ENCODE measurements at places on chromosomes 11 and 22. TPM values are rescaled to one million over a fixed set of nuclear protein-coding genes. Genes with fewer than 3 reads are reported as not detected.

GRCh38 chr11:80165744-80166143 is 724.9 kb upstream of the TENM4 start:
- no peak for DNase-seq

DNA sequence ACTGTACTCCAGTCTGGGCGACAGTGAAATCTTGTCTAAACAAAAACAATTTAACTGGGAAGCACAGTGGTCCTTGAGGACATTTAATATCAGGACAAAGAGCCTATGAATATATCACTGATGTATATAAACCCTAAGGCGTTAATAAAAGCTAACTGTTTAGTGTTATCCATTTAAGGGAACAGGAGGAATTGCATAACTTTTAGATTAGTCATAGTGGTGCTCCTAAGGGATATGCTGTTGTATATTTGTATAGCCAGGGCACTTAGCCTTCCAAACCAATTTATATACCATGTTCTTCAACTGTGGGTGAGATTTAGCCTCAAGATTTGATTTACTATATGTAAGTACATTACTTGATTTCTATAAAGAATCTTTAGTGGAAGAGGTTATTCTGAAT is 3.0 kb upstream of the CHEK1 start:
- peak; percentile 56 for DNase-seq

- no peak for DNase-seq
Observed at GRCh38 chr11:87539596-87539995, 501.9 kb downstream of the TMEM135 start.

- DNase-seq = peak; percentile 44
Observed at GRCh38 chr22:46081036-46081830, 69.1 kb upstream of the PPARA start.

DNA sequence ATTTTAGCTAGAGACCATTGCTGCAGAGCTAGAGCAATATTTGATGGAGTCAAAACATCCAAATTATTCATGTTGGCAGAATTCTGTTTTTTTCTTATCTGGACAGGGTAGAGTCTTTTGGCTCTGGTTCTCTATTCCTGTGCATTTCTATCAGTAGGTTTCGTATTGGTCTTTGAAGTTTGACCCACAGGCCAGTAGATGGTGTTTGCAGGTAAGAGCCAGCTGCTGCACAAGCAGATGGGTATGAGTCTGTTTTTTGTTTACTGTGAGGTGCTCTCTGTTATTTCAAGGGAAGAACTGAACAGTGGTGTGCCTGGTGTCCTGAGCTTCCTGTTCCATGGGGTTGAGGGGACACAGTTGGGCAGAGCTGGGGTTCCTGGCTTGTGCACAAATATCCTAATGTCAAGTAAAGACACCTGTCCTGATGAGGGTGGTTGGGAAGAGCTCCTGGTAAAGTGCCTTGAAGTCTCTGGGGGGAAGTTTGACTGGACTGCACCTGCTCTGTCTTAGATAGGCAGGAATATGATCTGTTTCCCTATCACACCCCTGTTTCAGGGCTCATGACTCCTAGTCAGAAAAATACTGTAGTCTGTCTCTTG is 34.0 kb upstream of the SLC22A25 start:
- no peak for DNase-seq

- DNase-seq = no peak
Observed at GRCh38 chr11:44445500-44446365, 119.7 kb upstream of the CD82 start.

- DNase-seq = no peak
Observed at GRCh38 chr11:11701070-11701469, 79.3 kb upstream of the GALNT18 start.

GRCh38 chr11:75858613-75859012 is 43.6 kb downstream of the UVRAG start:
- no peak for DNase-seq

DNA sequence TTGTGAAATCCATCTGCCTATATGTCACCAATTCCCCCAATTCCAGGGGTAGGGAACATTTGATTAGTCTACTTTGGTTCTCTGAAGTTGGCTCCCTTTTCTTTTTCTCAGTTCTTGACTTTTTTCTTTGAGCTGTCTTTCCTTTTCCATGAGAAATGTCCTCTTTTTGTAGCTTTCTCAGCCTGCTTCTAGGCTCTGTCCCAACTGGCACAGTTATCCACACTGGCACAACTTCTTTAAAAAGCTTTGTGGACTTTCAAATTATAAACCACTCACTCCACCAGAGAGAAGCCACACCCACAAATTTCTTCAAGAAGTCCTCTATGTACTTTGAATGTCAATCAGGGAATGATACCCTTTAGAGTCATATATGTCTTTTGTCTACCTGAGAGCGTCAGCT is 100.5 kb downstream of the TTC17 start:
- DNase-seq = no peak

DNA sequence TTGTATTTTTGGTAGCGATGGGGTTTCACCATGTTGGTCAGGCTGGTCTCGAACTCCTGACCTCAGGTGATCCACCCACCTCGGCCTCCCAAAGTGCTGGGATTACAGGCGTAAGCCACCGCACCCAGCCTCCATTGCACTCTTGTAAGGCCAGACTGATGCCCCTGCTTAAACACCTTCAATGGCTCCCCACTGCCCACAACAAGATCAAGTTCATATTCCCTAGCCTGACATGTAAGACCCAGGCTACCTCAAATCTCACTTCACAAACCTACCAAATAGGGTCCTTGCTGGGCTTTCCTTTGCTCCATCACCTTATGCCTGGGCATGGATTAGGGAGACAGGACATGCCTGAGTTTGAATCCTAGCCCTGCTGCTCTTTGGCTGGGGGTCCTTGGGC is 13.1 kb downstream of the UQCR10 start:
- DNase-seq = no peak

DNA sequence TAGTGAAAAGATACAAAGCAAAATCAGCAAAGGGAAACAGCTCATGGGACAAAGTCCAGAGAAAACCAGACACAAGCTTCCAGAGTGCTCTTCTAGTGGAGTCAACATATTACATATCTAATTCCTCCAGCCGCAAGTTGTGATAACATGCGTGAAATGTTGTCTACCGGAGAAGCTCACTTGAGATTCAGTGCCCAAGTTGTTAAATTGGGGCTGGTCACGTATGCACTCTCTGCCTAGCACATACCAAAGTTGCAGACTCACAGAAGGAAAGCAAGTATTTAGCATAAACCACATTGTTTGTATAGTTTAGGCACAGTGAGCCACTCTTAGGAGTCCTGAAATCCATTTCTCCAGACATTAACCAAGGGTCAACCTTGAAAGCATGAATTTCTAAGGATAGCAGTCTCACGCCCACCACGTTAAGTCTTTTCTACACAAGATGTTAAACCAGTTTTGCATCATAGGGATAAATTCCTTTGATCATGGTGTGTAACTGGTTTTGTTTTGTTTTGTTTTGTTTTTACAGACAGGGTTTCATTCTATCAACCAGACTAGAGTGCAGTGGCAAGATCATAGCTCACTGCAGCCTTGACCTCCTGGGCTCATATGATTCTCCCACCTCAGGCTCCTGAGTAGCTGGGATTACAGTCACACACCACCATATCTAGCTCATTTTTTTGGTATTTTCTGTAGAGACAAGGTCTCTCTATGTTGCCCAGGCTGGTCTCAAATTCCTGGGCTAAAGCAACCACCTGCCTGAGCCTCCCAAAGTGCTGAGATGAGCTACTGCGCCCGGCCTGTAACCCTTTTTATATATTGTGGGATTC is 39.5 kb upstream of the EP300 start:
- no peak for DNase-seq

- DNase-seq = no peak
Observed at GRCh38 chr22:25510876-25511275, 53.6 kb upstream of the GRK3 start.

DNA sequence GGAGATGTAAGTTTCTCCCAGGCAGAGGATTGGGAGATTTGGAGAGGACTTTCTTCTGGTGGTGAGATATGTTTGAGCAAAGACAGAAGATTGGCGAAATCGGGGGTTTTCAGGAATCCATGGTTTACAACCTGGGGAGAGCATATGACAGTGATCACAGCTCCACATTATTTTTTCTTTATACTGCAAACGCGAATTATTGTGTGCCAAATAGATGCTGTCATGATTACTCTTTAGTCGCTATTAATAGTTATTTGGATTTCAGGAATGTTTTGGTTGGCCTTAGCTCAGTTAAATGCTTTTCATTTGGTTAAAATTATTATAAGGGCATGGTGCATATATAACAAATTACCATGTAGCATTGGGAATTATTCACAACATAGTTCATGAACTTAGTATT is 15.2 kb downstream of the ATXN10 start:
- DNase-seq = no peak

- DNase-seq = peak; percentile 85
Observed at GRCh38 chr11:64245797-64246620, 734 bp downstream of the PPP1R14B start.

DNA sequence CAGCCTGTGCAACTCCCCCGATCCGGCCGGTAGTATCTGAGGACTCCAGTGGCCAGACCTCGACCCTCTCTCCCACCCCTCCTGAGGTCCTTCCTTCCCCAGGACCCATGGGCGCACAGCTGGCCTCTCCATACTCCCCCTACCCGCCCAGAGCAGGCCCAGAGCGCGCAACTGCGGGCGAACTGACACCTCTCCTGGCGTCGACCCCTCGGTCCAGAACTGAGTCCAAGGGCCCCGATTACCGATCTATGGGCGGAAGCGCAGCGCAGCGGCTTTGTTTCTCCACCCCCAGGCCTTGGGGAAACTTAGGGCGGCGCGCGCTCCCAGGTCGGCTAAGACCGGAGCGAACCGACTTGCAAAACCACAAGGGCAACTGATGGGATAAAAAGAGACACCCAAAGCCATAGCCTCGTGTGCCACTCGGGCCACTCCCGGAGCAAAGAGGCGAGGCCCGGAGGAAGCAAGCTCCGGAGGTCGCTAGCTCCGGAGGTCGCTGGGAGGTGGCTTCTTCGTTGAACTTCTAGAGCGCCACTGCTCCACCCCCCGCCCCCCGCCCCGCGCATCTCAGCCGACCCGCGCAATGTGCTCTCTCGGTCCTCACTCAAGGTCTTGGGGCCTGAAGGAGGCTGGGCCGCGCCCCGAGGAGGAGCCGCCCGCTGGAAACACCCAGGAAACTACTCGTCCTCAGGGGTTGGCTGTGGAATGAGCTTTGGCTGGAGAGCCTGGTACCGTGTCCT is 9.8 kb upstream of the ALX4 start:
- DNase-seq = no peak

GRCh38 chr22:44632541-44633396 is 69.2 kb upstream of the PRR5 start:
- DNase-seq = no peak

DNA sequence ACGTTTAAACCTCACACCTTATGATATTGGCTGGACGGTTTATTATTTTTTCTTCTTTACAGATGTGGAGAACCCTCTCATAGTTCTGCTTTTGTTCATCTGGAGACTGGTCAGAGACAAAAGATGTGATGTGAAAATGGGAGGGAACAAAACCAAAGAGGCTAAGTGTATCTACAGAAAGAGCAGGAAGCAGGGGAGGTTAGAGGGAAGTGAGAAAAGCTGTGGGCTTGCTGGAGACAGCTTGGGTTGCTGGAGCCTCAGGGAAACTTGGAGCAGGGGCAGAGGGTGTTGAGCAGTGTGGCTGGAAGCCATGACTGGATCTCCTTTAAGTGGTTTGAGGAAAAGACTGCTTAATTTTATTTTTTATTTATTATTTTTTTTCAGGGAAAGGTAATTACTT is 79.0 kb upstream of the SNX19 start:
- DNase-seq = no peak

DNA sequence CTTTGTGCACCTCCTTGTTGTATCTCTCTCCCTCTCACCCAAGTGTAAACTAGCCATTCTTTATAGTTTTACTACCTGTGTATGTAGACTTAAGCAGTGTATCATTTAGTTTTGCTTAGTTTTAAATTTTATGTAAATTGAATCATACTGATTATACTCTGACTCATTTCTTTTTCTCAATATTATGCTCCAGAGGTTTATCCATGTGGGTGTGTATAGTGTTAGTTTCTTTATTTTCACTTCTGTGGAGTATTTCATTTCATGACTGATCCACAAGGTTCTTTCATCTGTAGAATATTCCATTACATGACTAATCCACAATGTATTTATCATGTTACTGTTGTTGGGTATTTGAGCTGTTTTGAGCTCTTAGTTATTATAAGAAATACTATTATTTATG is 62.0 kb downstream of the CCDC34 start:
- DNase-seq = no peak

GRCh38 chr11:2711161-2711560 is 11.4 kb upstream of the KCNQ1OT1 start:
- no peak for DNase-seq

DNA sequence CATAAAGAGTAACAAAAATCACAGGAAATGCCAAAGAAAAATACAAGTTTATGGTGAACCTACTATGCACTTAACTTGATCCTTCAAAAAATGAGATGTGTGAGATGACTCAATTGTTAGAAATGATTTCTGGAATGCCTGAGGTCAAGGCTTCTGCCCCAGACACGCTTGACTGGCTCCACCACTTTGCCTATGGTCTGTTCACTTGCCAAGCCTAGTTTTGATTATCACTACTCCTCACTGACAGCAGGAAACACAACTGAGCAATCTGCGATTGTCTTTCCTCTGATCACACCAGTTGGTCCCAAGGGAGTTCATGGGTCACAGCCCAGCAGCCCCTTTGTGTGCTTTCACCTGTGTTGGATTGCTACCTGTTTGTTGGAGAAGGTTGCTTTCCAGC is 20.6 kb upstream of the PRDM10 start:
- peak; percentile 75 for DNase-seq

GRCh38 chr11:131582021-131582525 is 211.7 kb downstream of the NTM start:
- no peak for DNase-seq

The MMP8 gene
- not detected for total RNA-seq

The RIBC2 gene
- 1.3 TPM for total RNA-seq

The PHF21B gene
- not detected for total RNA-seq

The CECR2 gene
- total RNA-seq = 0.17 TPM

The SPDYC gene
- not detected for total RNA-seq

The SLC15A3 gene
- 8.7 TPM for total RNA-seq

The ZFTA gene
- total RNA-seq = 25.4 TPM

The B3GAT3 gene
- 18.2 TPM for total RNA-seq

The KCNE3 gene
- 1.1 TPM for total RNA-seq

The LYVE1 gene
- 64.6 TPM for total RNA-seq

The CCDC188 gene
- total RNA-seq = 9.4 TPM

The ZNF215 gene
- 0.70 TPM for total RNA-seq

The APOA1 gene
- 0.17 TPM for total RNA-seq

The CEP57 gene
- 49.0 TPM for total RNA-seq
